MG63 (cell line): ENCODE measurements at places on chromosomes 2 and 18.
A peak's percentile ranks its signal among the peaks of the same experiment; 100 is the strongest.

GRCh38 chr2:133755480-133756300 is 187.4 kb upstream of the NCKAP5 start:
- peak; percentile 71 for DNase-seq

DNA sequence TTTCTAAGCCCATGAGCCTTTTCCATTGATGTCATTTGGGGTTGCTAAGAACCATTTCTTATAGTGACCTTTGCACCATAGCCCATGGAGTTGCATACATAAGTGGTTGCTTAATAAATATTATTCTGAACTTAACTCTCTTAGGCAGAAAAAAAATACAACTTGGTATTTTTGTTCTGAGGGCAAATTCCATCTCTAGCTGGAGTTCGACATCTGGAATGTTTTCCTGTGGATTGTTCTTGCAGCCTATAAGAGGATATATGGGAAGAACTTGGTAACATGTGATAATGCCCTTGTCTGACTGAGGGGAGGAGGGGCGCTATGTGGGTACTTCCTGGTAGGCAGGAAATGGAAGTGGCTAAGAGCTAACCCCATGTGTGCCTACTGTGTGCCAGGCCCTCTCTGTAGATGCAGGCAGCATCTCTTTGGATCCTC is 20.7 kb downstream of the IGFBP2 start:
- DNase-seq: no peak

DNA sequence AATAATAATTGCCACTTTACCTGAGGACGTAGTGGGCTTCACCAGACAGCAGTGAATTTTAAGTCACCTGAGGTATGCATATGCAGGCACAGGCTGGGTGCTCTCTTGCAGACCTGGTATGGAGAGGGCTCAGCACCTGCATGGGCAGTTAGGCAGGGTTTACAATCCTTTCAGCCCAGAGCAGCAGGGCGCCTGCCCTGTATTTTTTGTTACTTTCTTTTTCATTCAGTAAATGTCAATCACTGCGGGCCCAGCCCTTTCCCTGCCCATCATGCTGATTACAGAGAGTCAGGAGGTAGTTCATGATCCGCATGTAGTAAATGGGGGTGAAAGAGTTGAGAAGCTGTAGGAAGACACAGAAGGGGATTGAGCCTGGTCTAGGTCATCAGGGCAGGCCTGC is 147.0 kb upstream of the ALPP start:
- no peak for DNase-seq

DNA sequence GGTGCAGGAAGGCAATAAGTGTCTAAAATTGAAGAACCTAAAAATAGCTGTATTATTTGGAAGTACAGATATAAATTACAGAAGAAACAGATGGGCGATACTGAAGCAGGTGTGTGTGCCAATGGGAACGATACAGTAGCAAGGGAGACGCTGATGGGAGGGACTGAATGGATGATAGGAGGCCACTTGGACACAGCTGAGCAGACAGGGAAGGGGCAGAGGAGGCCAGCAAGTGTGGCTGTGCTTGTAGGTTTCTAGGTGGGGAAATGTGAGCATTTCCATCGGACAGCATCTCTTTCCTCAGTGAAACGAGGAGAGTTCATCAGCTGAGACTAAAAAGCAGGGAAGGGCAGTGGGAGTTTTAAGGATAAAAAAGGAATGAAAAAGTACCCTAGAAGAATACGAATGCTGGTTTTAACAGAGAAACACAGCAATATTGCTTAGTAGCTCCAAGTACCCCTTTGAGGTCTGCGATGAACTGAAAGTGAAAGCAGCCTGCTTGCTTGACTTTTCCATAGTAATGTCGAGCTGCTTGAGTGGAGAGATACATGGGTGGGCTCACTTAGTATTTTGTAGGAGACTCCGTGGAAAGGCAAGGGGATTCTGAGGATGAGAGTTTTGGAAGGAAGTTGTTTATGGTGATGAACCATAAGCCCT is 91.7 kb upstream of the EPC2 start:
- DNase-seq: no peak

DNA sequence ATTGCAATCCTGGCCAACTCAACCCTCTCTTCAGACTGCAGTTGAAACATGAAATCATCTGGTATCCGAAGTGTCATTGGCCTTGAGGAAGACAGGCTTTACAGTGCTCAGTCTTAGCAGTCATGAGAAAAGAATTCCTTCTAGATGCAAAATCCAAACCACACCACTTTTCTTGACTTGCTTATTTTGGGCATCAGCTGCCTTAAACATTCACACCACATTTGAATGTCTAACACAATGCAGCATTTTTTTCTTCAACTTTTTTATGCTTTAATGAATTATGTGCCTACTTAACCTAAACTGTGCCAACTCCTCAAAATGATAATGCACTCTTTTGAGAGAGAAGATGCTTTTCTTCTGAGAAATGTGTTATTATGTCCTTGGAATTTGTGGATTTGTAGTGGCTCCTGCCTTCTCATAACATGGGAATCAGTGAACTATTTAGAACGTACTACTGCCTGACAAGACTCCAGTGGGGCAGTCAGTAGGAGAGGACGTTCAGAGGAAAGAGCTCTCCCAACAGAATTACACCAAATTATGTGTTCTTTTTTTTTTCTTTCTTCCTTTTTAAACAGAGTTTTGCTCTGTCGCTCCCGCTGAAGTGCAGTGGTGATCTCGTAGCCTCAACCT is 3.2 kb upstream of the FAM98A start:
- no peak for DNase-seq

DNA sequence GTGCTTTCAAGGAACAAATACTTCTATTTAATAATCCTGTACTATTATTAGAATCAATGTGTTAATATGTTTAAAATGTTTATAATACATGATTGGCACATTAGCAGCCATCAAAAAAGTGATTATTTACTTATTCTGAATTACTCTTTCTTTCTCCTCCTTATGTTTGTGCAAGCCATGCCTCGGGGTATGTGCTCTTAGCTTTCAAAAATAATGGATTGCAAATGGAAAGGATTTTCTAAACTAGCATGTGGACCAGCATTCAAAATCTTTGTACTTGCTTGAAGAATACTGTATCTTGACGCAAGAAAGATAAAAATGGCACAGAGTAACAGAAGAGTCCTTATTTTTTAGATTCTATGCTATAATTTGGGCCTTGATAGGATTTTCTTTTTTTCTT is 156.5 kb downstream of the CDH7 start:
- DNase-seq: no peak

DNA sequence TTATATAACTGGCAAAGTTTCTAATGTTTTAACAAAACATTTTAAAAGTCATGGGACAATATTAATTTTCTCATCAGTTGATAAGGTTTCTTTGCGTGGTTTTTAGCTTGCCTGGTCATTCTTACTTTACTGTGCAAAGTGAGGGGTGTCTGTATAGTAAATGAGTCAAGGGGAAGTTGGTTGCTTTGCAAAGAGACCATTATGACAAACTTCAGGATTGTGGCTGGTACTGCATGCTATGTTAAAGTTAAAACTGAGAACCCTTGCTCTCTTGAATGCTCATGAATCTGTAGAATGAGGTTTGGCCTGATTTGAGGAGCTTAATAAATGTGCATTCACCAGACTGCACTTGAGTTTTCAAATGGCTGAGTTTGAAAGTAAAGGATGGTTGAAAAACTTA is 47.0 kb downstream of the COL4A4 start:
- no peak for DNase-seq

- DNase-seq: no peak
Observed at GRCh38 chr2:9709539-9710285, 78.9 kb upstream of the YWHAQ start.

- no peak for DNase-seq
Observed at GRCh38 chr2:1603521-1603920, 140.8 kb downstream of the PXDN start.

DNA sequence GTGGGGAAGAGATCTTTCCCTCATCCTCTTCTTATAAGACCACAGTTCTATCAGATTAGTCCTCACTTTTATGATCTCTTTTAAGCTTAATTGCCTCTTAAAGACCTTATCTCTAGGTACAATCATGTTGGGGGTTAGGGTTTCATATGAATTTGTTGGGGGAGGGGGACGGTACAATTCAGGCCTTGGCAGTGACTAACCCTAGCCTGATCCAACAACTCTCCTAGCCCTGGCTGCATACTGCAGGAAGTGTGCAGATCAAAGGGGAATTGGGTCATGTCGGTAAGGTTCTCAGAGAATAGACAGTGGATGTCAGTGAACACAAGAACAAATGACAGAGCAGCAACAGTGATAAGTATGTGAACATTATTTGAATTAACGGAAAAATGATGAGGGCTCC is 16.4 kb downstream of the CAPN13 start:
- DNase-seq: no peak
